ENCODE measurements at places on chromosomes 1 and 21.
A peak's percentile ranks its signal among the peaks of the same experiment; 100 is the strongest.

DNA sequence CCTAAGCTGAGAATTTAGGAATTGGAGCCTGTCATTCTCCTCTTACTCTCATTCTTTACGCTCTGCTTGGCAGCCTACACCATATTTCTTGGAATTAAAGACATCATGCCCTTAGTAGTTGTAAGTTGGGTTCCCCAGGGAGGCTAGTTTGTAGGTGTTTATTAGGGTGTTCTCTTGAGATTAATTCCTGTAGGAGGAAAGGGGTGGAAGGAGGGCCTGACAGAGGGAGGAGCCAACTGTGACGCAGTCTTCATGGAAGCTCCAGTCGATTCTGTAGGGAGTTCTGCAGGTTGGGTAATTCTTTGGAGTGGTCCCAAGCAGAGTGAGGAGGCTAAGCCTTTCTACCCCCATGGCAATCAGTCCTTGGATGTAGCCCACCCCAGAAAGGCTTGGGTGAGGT lies 111.4 kb downstream of the HHAT start:
- peak; percentile 22 for DNase-seq

GRCh38 chr1:157306896-157307295 lies 168.7 kb upstream of the ETV3 start:
- no peak for DNase-seq

GRCh38 chr1:67084765-67085318 lies 30.9 kb upstream of the SLC35D1 start:
- DNase-seq = no peak

GRCh38 chr1:18649693-18650370 lies 19.2 kb downstream of the PAX7 start:
- peak; percentile 29 for DNase-seq

DNA sequence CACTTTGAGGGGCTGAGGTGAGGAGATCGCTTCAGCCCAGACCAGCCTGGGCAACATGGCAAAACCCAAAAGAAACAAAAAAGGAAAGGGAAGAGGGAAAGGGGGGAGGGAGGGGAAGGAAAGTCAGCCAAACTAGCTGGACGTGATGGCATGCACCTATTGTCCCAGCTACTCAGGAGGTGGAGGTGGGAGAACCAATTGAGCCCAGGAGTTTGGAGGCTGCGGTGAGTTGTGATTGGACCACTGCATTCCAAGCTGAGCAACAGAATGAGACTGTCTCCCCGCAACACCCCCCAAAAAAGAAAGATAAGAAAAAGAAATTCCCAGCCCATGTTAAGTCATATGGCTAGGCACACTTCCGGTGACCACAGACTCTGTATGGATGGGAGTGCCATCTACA lies 128.4 kb downstream of the PTPN14 start:
- no peak for DNase-seq

DNA sequence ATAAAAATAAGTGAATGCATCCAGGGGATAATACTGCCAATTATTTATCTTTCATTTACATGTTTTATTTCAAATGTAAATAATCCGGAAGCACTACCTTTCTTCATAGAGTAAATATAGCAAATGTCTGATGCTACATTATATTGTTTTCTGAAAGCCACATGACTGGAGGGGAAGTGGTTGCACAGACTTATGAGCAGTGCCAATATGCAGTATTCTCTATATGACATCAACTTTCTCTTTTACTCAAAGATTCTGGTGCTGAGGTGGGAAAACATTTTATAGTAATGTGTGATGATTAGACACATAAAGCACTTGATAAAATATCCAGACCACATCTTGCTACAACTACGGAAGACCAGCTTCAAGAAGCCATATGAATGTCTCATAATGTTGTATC lies 314.7 kb downstream of the NEGR1 start:
- no peak for DNase-seq

DNA sequence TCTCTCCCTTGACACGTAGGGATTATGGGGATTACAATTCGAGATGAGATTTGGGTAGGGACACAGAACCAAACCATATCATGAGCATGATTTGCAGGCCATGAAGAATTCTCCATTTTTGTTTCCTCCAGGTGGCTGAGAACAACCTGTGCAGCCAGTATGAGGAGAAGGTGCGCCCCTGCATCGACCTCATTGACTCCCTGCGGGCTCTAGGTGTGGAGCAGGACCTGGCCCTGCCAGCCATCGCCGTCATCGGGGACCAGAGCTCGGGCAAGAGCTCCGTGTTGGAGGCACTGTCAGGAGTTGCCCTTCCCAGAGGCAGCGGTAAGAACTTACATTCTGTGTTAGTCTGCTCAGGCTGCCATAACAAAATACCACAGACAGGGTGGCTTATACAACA lies 9.7 kb downstream of the MX1 start:
- no peak for DNase-seq

DNA sequence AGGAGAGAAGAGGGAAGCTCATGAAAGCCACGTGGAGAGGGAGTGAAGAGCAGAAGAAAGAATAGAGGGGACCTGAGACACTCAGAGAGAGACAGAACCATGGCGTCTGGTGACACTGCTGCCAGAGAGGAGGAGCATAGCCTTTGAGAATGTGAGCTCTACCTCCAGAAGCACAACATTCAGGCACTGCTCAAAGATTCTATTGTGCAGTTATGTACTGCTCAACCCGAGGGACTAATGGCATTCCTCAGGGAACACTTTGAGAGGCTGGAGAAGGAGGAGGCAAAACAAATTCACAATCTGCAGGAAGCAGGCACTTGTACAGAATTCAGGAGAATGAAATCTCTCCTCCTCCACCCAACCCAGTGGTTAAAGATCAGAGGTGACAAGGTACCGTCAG lies 45.1 kb downstream of the BTBD8 start:
- no peak for DNase-seq

DNA sequence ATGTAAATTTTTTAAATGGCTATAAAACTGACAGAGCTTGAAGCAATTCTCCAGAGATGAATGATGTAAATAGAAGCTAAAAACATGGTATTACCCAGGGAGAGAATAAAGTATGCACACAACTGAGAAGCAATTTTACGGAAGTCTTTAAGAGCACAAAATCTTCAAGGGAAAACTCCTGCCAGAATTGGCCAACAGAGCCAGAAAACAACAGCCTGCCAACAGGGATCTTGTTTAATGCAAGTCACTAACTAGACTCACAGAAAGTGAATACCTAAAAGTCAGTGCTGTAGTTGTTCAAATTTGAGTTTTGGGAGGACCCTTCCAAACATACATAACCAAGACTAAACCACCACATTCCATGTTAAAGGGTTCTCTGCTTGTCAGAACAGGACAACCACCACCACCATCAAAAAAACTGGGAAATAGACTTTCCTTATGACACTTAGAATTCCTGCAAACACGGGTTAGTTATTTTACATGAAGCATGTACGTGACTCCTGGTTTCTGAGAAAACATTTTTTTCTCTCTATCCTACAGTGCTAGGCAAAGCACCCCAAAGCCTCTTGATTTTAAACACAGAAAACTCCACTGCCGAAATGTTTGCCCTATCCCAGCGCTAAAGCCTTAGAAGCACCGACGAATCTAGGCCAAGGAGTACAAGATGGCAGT lies 1.6 kb downstream of the EPS15 start:
- DNase-seq = peak; percentile 18

GRCh38 chr1:222275729-222276465 lies 272.0 kb downstream of the HHIPL2 start:
- no peak for DNase-seq

DNA sequence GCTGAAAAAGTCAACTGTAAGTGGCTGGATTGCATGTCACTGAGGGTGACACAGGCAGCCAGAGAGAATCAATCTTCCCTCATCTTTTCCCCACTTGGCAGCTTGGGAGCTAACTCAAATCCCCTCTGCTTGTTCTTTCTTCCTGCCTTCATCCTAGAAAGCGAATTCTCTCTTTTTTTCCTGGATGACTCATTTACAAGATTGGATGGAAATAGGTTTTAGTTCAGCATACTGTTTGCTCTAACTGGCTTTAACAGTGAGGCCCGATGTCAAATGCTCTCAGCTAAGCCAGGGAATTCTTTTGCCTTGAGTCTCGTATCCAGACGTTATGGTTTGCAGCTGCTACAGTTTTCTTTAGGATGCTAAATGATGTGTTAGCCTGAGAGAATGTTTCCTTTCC lies 72.7 kb downstream of the HUNK start:
- DNase-seq = no peak

GRCh38 chr1:216944864-216945510 lies 221.8 kb upstream of the ESRRG start:
- DNase-seq = no peak

- peak; percentile 50 for DNase-seq
Measured at GRCh38 chr1:2556277-2556677, at the start of gene TNFRSF14. Gene TNFRSF14, plus strand, starts transcription at chr1:2556371. Its CDS starts 294 bp downstream, at chr1:2556665.

GRCh38 chr1:30753660-30754123 lies 3.9 kb downstream of the LAPTM5 start:
- no peak for DNase-seq

DNA sequence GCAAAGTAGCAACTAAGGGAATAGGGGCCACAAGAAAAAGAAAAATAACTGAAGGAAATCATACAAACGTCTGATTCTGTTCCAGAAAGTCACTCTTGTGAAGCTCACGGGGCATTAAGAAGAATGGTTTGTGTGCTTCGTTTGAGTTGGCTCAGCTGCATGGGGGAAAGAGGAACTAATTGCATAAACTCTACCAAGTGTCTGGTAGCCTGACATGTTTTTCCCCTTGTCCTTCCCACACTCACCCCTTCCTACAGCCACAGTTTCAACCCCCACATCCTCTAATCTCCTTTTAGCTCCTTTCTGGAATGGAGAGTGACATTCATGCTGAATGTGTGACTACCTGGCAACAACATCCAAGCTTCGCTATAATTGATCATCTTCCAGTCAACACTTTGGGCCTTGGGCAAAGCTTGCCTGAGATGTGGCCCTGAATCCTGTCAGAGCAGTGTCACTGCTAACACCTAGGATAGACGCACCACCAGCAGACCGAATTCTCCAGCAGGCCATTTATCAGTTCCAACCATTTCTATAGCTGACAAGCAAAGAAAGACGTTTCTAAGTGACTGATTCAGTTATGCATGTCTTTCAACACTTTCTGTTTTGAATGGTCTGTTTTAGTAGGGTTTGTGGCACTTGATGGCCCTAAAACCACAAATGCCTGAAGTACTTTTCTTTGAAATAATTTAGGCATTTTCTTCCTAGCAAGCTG lies 439.6 kb downstream of the TTLL7 start:
- DNase-seq = no peak

- DNase-seq = no peak
Measured at GRCh38 chr1:41698916-41699860, 214.7 kb upstream of the EDN2 start.

- no peak for DNase-seq
Measured at GRCh38 chr1:36988321-36988720, 46.0 kb downstream of the GRIK3 start.

- no peak for DNase-seq
Measured at GRCh38 chr1:184152974-184153373, 101.4 kb downstream of the TSEN15 start.

DNA sequence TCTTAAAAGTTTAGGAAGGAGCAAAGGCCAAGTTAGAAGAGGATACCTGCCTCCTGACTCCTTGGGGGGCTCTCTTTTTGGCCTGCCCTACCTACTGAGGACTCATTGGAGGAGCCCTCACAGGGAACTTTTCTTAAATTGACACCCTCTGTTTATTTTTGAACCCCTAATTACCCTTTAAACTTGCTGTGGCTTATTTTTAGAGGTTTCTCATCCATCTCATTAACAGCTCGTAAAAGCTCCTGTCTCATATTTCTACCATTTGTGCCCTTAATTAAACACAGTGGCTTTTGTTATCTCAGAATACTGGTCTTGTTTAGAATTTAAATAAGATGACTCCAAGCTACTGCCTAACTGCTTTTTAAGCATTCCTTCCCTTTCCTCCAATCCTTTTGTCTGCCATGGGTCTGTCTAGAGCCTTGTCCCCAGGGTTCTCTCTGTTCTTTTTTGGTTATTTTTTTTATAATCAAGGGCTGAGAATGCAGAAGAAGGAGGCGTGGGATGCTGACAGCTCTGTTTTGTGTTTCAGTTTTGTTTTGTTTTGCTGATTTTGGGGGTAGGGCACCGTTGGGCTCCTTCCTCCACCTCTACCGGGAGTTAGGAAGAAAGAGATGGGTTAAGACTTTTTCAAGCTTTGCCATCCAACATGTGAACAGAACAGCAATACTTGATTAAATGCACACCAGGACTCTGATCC lies 78.0 kb downstream of the SYT6 start:
- DNase-seq = no peak

DNA sequence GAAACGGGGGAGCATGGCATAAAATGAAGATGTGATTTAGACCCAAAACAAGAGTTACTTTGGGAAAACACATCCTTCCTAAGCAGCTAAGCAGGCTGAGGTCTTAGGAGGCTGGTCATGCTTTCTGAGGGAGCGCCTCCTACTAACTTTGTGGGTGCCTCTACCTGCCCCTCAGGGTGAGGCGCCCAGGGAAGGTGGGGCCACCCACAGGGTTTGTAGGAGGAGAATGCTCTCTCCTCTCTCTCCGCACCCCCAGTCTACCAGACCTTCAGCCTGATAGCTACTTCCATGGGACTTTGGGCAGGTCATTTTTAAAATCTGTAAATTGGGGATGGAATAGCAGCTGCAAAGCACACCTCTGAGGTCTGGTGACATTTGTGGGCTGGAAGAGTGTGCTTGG lies 23.8 kb downstream of the SLC27A3 start:
- DNase-seq = no peak

GRCh38 chr1:13554798-13555197 lies 28.8 kb upstream of the PDPN start:
- DNase-seq = no peak

GRCh38 chr1:178868706-178869105 lies 2.2 kb downstream of the ANGPTL1 start:
- no peak for DNase-seq

GRCh38 chr1:231964241-231964640 lies 337.7 kb downstream of the DISC1 start:
- DNase-seq = no peak

DNA sequence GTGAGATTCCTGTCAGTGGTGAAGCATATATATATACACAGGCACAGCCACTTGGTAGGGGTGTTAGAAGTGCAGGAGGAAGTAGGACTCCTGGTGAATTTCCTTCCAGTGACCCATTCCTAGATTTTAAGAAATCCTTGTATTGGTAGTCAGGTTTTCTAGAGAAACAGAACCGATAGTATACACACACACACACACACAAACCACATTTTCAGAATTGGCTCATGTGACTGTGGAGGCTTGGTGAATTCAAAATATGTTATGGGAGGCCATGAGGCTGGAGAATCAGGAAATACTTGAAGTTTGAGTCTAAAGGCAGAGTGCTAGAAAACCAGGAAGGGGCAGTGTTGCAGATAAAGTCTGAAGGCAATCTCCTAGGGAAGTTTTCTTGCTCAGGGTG lies 114.2 kb downstream of the FCRL5 start:
- DNase-seq = peak; percentile 2

DNA sequence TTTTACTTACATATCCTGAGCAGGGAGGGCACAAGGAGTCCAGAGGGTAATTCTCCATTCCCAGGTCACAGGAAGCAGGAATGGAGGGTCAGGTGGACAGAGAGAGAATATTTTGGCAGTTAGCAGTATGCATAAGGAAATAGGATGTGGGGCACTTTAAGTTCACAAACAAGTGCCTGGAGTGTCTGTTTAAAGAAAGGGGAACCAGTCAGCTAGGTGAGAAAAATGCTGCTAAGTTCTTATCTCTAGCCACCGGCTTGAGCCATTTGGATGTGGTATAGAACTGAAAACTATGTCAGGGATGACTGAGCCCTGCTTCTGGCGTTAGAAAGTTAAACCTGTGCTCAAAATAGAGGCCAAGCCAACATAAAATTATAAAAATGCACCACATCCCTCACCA lies 739.7 kb upstream of the NCAM2 start:
- DNase-seq = no peak

- no peak for DNase-seq
Measured at GRCh38 chr1:145795257-145795881, 28.5 kb downstream of the RNF115 start.
